EL (cell line): ENCODE measurements at places on chromosomes 5 and 9.
A peak's percentile ranks its signal among the peaks of the same experiment; 100 is the strongest.

DNA sequence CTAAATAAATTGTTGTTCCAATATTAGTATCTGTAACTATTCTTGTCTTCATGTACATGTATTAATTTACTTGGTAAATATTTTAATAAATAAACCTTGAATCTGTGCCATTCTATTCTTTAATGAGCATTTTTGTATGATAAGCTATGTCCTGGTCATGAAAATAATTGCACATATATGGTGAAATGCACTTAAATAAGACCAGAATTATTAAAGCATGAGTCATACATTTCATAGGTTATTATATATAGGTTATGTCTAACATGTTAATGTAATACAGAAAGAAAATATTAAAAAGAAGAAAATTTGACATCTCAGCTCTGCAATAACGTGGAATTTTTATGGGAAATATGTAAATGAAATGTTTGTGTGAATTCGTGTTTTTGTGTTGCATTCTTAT lies 1168.1 kb downstream of the TAF11L14 start:
- no peak for DNase-seq

DNA sequence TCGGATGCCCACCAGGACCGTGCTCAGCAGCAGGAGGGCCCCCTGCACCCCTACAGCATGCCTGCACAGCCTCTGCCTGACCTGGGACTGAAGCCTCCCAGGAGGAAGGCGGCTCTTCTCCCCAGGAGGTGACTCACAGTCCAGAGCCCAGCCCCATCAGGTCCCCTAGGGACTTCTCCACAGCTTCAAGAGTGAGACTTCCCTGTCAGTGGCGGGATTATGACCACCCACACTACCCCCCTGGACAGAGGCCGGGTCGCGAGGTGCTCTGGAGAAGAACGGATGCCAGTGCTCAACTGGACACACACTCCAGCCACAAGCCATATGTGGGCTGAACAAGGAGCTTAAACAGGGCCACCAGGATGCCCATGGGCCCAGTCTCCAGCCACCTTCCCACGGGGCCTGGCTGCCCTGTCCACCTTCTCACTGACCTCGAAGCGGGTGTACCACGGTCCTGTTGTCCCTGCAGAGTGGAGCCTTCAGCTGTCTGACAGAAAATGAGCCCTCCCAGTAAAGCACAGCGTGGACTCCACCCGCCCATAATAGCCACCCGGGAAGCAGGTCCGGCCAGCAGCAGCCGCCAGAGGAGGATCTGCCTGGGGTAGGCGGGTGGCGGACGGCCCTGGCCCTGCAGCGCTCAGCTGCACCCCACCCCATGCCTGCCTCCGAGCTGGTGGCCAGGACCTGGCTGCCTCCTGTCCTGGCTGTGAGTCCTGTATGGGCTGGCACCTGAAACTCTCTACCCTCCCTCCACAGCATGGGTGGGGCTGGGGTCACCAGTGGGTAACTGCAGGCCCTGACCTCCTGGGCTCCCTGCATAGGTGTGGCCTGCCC lies 54.7 kb downstream of the SEMA4D start:
- peak; percentile 14 for DNase-seq

GRCh38 chr5:9104571-9105339 lies 441.1 kb downstream of the SEMA5A start:
- peak; percentile 43 for DNase-seq

DNA sequence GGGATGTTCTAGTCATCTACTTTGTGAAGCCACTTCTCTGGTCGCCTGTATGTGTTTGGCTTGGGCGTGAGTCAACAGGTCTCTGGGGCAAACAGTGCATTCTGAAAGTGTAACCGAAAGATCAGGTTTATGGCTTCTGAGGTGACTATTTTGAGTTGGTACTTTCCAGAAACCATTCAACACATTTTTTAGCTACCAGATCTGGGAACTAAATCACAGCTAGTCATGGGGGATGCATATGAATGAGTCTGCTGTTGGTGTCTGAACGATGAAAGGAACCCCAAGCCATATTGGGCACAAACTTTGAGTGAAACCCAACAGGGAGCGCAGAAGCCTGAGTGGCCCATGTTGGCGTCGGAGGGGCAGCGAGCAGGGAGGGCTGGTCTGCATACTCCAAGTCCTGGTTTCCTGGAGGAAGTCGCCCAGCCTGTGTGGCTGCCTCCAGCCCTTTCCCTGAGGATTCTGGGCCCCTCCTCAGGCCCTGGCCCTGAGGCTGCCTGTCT lies 35.3 kb downstream of the UBE2QL1 start:
- no peak for DNase-seq
